ENCODE measurements at places on chromosomes 3 and 15. TPM values are rescaled to one million over a fixed set of nuclear protein-coding genes. Genes with fewer than 3 reads are reported as not detected.
A peak's percentile ranks its signal among the peaks of the same experiment; 100 is the strongest.

Gene POPDC2
- not detected for total RNA-seq

Gene TXNRD3
- total RNA-seq = 16.2 TPM

Gene SI
- not detected for total RNA-seq

Gene CEMIP
- total RNA-seq = 18.1 TPM

Gene PTH1R
- total RNA-seq = 4.9 TPM

Gene BFSP2
- total RNA-seq = not detected

Gene UCN2
- total RNA-seq = 5.0 TPM

Gene GPR176
- total RNA-seq = 60.0 TPM

Gene CPNE4
- total RNA-seq = not detected

Gene GAP43
- 2.3 TPM for total RNA-seq

- no peak for DNase-seq
Measured at GRCh38 chr3:178628037-178628436, 91.8 kb downstream of the KCNMB2 start.

GRCh38 chr3:145981056-145981455 is 179.9 kb downstream of the PLOD2 start:
- no peak for DNase-seq

GRCh38 chr3:107794664-107795443 is 272.1 kb downstream of the BBX start:
- DNase-seq = no peak

DNA sequence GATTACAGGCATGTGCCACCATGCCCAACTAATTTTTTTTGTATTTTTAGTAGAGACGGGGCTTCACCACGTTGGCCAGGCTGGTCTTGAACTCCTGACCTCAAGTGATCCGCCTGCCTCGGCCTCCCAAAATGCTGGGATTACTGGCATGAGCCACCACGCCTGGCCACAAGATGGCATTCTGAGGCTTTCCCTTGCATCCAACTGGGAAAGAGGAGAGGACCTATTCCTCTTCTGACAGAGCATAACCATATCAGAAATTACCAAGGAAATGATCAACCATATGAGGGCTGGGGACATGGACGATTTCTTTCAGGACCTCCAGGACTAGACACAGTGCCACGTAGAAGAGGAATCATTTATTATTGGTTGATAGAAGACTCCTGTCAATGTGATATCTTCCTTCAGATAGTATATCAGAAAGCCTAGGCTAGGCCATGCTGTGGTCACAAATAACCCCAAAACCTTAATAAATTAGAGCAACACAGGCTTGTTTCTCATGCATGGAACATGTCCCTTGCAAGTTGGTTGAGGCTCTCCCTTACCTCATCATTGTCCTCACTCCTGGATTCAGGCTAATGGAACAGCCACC is 372.3 kb upstream of the IL12A start:
- peak; percentile 58 for DNase-seq

GRCh38 chr3:141335531-141336061 is 32.7 kb upstream of the ZBTB38 start:
- DNase-seq = no peak

DNA sequence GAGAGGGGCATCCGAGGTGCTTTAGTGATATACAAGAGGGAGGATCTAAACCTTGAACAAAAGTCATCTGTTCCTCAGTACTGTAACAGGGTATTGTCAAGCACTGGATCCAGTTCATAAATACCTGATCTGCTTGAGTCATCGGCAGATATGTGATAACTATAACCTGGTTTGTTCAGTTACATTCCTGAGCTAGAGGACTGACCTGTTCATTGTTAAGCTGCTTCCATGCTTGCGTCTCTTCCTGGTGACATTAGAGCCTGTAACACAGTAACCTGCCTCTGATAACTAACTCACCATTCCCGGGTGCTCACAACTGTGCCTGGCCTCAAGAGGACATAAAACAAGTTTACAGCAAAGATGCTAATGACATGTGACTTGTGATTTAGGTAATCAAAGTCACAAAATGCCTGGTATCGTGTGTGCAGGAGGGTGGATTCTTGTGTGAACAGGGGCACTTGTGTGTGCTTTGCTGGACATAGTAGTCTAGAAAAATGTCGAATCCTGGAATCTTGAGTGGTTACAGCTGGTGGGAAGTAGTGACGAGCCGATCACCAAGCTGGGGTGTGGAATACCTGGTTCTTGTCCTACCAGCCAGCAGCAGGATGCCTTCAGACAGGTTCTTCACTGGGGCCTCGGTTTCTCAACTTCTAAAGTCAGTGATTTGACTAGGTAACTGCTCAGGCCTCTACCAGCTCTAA is 30.9 kb upstream of the POLR2M start:
- DNase-seq = no peak

DNA sequence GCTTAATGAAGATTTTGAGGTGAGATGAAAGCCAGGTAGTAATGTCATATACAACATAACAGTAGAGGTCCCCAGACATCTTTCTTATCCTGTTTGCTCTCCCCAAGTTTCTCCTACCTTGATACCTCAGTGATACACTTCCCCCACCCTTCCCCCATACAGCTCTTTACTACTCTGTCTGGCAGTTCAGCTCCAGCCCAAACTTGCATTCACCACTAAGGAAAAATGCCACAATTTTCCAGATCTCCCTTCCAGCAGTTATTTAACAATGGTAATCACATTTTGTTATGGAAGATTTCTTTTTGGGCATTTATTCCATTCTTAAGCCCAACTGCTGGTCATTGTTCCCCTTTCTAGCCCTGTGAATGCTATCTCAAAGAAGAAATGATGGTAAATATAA is 34.9 kb upstream of the ITGA11 start:
- no peak for DNase-seq

- no peak for DNase-seq
Measured at GRCh38 chr15:69914960-69915359, 182.8 kb downstream of the TLE3 start.

GRCh38 chr3:193660698-193661411 is 67.8 kb downstream of the OPA1 start:
- DNase-seq = no peak

DNA sequence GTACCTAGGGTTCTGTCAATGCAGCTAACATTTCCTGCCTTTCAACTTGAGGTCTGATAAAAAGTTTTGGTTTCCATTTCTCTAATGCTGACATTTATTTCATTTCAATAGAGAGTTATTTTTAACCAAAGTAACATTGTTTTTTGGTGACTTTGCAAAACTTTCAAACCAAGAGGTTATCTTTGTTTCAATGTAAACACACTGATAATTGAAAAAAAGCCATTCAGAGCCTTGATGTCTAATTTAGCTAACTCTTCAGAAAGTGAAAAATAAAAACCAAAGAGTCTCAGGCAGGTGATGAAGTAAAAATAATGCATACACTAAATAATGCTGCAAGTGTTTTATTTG is 9.6 kb upstream of the TIPARP start:
- DNase-seq = no peak

GRCh38 chr3:191263365-191263764 is 64.3 kb downstream of the OSTN start:
- DNase-seq = no peak

- no peak for DNase-seq
Measured at GRCh38 chr3:129315223-129315997, 36.7 kb downstream of the HMCES start.

- no peak for DNase-seq
Measured at GRCh38 chr3:13470894-13471574, 9.1 kb upstream of the HDAC11 start.

GRCh38 chr3:78427303-78427702 is 1340.5 kb downstream of the ROBO1 start:
- DNase-seq = no peak

DNA sequence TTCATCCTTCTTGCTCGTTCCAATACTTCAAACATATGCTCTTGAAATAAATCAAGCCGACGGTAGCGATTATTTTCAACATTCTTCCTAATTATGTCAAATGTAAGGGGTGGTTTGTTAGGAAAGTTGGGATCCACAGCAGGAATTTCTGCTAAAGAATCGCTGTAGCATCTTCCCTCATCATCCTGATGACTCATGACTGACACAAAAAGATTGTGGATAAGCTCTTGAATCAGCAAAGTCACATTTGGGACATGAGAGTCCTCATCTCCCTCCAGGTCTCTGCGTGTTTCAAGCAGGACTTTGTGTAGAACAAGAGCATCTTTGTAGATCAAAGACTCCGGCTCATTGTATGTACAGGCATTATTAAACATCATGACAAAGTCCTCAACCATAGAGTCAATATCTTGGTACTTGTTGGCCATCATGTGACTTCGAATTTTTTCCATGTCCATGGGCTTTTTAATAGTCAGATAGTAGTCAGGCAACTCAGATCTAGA is 73.0 kb downstream of the UQCC5 start:
- peak; percentile 10 for DNase-seq

GRCh38 chr3:128845778-128846485 is 33.5 kb upstream of the ACAD9 start:
- DNase-seq = no peak

DNA sequence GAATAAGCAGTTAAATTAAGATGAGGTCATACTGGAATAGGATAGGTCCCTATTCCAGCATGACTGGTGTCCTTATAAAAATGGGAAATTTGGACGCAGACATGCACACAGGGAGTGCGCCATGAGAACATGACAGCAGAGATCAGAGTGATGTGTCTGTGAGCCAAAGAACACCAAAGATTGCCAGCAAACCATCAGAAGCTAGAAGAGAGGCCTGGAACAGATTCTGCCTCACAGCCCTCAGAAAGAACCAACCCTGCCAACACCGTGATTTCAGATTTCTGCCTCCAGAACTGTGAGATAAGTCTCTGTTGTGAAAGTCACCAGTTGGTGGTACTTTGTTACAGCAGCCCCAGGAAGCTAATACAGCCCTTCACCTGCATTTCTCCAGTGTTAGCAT is 34.7 kb downstream of the EPHB1 start:
- DNase-seq = no peak

- DNase-seq = peak; percentile 40
Measured at GRCh38 chr3:119497820-119498185, 544 bp upstream of the TIMMDC1 start.

DNA sequence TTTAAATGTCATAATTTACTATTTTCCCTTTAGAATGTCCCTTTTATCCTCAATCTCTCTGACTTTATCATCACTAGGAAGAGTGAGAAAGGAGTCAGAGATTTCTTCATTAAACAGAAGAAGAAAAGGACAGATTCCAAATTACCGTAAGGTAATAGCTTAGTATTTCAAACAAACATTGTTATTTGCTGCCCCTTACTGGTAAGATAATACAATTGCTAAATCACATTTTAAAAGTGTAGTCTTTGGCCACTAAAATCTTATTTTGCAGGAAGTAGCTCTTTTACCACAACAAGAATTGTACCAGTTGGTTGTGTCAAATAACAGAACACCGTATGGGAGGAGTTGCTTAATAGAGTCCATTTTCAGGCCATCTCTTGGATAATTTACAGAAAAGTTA is 53.7 kb downstream of the CGGBP1 start:
- DNase-seq = peak; percentile 49

DNA sequence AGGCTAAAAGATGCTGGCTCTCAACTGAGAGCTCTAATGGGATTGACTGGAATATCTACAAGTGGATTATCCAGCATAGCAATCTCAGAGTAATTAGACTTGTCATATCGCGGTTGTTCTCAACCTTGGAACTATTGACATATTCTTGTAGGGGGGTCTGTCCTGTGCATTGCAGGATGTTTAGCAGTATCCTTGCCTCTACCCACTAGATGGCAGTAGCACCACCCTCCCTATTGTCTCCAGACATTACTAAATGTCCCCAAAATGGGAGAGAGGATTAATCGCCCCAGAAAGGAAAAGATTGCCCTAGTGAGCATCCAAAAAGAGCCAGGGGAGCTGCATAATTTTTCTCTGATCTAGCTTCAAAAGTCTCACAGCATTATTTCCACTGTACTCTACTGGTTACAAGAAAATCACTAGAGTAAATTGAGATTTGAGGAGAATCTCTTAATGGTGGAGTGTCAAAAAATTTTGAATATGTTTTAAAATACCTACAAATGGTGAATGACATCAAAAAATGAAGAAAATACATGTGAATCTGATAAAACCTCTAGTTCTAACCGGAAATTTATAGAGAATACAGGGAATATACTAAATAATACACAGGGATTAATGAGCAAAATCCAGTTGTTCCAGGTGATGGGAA is 388.2 kb upstream of the AGTR1 start:
- DNase-seq = peak; percentile 48

- DNase-seq = peak; percentile 35
Measured at GRCh38 chr3:179446501-179446900, 4.8 kb downstream of the GNB4 start.

- peak; percentile 45 for DNase-seq
Measured at GRCh38 chr3:185089343-185089742, 63.5 kb downstream of the C3orf70 start.

GRCh38 chr3:61454801-61455200 is 106.6 kb upstream of the PTPRG start:
- DNase-seq = no peak

GRCh38 chr3:123834631-123835030 is 49.5 kb downstream of the MYLK start:
- peak; percentile 99 for DNase-seq

DNA sequence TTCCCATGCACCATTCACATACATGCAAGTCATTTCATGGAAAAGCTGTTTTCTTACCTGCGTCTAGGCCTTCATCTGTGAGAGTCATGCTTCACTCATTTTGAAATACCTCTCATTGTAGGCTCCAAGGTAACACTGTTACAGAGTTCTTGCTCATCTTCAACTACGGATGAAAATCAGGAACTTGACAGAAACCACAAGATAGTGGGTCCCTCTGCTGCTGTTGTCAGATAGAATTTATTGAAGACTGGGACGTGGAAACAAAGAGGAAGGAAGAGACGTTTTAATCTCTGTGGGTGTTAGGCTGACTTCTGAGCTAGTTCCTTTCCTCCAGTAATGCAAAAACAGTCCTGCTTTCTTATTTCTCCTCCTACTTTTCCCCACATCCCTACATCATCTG is at the start of gene P2RY14:
P2RY14 (minus strand) TSS at position 313 of the 400 bp plus-strand sequence. CDS start 64,226 bp downstream, outside the sequence.
- no peak for DNase-seq

- DNase-seq = no peak
Measured at GRCh38 chr15:60264088-60264487, 133.7 kb downstream of the ANXA2 start.

DNA sequence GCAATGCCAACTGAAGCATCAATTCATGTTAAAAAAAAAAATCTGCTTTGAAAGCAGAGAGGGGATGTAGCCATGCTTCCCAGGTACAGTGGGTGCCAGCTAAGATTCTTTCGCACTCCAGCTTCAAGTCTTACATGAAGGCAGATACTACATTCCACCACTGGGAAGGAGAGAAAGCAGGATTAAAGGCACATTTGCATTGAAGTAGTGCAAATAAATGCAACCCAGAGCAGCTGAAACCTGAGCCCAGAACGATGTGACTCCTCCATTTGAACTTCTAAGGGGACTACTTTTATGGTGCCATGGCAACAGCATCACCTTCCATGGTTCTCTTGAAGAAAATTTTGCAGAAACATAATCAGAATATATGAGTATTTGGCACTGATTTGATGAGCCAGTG is 19.1 kb upstream of the GJD2 start:
- no peak for DNase-seq
